ENCODE measurements at places on chromosomes 5 and 9. TPM values are rescaled to one million over a fixed set of nuclear protein-coding genes. Genes with fewer than 3 reads are reported as not detected.

SUSD3 gene
- 56.8 TPM for total RNA-seq

IQGAP2 gene
- 108 TPM for total RNA-seq

TAS2R1 gene
- not detected for total RNA-seq

SV2C gene
- total RNA-seq = 0.23 TPM

GRCh38 chr5:127870914-127871313 is 167.7 kb downstream of the CCDC192 start:
- H3K4me1 ChIP-seq = peaks cover 5% of the 10 kb centered on the region
- no peaks in the 10 kb centered on the region for H3K27me3 ChIP-seq
- H3K36me3 ChIP-seq = no peaks in the 10 kb centered on the region
- no peak overlapping the region for H3K4me3 ChIP-seq
- no peak for DNase-seq

LCN1 gene
- not detected for total RNA-seq

RNF180 gene
- total RNA-seq = not detected

DNA sequence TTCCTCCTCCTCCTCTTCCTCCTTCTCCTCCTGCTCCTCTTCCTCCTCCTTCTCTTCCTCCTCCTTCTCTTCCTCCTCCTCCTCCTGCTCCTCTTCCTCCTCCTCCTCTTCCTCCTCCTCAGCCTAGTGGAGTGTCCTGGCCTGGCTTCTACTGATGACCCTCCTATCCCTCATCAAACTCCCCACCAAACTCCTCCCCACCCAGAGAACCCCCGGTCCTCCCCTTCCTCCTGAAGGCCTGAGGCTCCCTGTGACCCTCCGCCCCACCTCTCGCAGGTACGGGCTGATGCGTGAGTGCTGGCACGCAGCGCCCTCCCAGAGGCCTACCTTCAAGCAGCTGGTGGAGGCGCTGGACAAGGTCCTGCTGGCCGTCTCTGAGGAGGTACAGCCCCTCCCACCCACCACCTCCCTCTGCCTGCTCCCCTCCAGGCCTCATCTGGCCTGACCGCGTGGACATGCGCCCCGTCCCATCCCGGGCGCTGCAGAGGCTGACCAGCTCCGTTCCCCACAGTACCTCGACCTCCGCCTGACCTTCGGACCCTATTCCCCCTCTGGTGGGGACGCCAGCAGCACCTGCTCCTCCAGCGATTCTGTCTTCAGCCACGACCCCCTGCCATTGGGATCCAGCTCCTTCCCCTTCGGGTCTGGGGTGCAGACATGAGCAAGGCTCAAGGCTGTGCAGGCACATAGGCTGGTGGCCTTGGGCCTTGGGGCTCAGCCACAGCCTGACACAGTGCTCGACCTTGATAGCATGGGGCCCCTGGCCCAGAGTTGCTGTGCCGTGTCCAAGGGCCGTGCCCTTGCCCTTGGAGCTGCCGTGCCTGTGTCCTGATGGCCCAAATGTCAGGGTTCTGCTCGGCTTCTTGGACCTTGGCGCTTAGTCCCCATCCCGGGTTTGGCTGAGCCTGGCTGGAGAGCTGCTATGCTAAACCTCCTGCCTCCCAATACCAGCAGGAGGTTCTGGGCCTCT is 10.6 kb downstream of the FGFR4 start:
- DNase-seq = no peak
- no peaks in the 10 kb centered on the region for H3K36me3 ChIP-seq
- no peaks in the 10 kb centered on the region for H3K4me1 ChIP-seq
- no peak overlapping the region for H3K4me3 ChIP-seq
- no peak overlapping the region for H3K27ac ChIP-seq
- peaks cover 7% of the 10 kb centered on the region for H3K27me3 ChIP-seq

DNA sequence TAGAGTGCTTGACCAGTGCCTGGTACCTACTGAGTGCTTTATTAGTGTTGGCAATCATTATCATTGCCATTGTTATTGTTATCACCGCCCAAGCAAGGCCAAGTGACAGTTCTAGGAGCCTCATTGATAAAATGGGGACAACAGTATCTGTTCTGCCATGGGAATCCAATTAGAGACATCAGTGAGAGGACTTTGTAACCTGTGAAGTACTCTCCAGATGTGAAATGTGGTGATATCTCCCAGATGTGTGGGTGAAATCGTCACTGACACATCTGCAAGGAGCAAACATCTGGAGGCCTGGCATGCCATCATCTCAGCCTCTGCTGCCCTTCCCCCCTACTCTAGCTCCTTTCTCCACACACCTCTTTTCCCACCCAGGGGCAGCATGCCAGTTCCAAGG is 260.8 kb downstream of the PAPPA start:
- no peak overlapping the region for H3K4me3 ChIP-seq
- no peak for DNase-seq
- H3K27me3 ChIP-seq = no peaks in the 10 kb centered on the region
- no peaks in the 10 kb centered on the region for H3K36me3 ChIP-seq
- H3K27ac ChIP-seq = no peak overlapping the region

PRR7 gene
- 12.1 TPM for total RNA-seq

DNA sequence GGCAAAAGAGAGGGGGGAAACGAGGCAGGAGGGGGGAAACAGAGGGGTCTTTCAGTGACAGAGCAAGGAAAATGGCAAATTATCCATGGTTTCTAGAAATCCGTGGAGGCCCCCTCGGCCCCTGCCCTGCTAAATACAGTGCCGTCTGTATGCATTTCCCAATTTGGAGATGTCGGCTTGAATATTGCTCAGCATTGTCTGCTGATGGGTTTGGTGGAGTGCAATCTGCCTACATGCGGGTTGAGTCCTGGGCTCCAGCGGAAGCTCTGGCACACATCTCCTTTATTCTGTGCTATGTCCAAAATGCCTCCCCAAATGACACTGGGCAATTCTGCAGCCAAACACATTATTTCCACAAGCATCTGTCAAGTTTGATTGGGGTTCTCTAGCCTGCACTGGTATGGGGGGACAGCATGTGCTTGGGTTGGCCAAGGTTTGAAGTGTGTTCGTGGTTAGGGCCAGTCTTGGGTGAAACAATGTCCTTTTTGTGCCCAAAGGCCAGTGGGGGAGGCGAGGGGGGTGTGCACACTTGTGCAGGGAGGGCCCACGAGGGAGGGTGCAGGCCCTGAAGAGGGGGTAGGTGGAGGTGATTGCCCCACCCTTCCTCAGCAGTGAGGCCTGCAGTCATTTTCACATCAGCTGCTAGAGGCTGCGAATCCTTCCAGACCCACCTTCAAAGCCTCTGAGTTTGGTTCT is 6.2 kb upstream of the NEUROG1 start:
- H3K4me1 ChIP-seq = peaks cover 14% of the 10 kb centered on the region
- DNase-seq = no peak
- H3K4me3 ChIP-seq = no peak overlapping the region
- peaks cover 88% of the 10 kb centered on the region for H3K27me3 ChIP-seq

GRCh38 chr9:88725300-88726019 is 190.5 kb downstream of the NXNL2 start:
- H3K27me3 ChIP-seq = peaks cover 11% of the 10 kb centered on the region
- H3K4me1 ChIP-seq = no peaks in the 10 kb centered on the region
- no peak overlapping the region for H3K27ac ChIP-seq
- no peak overlapping the region for H3K4me3 ChIP-seq
- DNase-seq = no peak

GRCh38 chr9:130328349-130328801 is 62.8 kb downstream of the HMCN2 start:
- no peak for DNase-seq
- no peaks in the 10 kb centered on the region for H3K36me3 ChIP-seq
- no peak overlapping the region for H3K4me3 ChIP-seq
- H3K27ac ChIP-seq = no peak overlapping the region
- H3K27me3 ChIP-seq = peaks cover 43% of the 10 kb centered on the region
- H3K4me1 ChIP-seq = no peaks in the 10 kb centered on the region

SPINK5 gene
- not detected for total RNA-seq

DNA sequence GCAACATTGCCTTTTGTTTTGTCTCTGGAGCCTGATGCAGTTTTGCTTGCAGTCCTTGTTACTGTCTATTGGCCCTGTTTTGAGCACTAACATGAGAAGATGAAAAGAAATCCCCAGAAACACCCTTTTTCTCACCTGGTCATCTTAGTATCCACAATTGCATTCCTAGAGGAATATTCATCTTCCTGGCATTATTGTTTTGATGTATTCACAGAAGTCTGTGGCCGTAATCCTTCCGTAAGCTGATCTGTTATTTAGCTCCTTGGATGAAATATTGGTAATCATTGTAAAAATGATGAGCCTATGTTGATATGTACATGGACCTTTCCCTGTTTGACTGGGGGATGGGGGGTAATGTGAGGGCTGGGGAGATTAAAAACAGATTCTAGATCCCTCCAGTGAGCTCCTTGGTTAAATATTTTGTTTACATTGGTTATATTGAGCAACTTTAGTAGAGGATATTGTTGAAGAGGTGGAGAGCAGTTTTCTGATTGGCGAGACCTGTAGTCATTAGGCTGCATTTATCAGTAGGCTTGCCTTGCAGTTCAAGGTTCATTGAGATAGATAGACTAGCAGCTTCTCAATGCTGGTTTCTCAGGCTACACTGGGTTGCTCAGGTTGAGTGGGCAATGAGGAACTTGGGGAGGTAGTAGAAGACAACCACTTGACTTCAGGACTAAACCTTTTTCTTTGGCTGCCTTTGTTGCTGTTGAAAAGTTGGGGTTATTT is 117.5 kb downstream of the MACIR start:
- H3K4me3 ChIP-seq = no peak overlapping the region
- no peak overlapping the region for H3K27ac ChIP-seq
- DNase-seq = no peak
- peaks cover 5% of the 10 kb centered on the region for H3K27me3 ChIP-seq
- H3K36me3 ChIP-seq = no peaks in the 10 kb centered on the region

Measured in activated T-cell treated with anti-CD3 and anti-CD28 coated beads, Interleukin-2, amount 50 U/mL, for 72 hours (primary cell).